ENCODE measurements at places on chromosomes 12 and 14. TPM values are rescaled to one million over a fixed set of nuclear protein-coding genes. Genes with fewer than 3 reads are reported as not detected.

The GALNT16 gene
- 1.4 TPM for polyA plus RNA-seq

The TEDC1 gene
- 5.2 TPM for polyA plus RNA-seq

DNA sequence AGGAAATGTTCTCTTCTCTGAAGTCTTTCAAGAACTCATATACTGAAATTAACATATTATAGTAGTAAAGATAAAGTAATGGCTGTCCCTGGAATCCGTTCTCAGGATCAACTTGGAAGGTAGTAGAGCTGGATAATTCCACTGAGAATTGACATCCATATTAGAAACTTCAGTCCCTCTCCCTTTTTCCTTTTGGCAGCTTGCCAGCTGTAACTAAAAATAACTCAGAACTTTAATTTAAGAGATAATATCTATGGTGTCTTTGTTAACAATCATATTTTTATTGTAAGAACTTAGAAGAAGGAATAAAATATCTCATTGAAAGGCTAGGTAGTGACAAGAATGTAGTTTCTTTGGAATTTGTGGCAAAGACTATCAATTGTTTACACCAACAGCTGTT lies 61.4 kb upstream of the PLEKHA5 start:
- no peak for DNase-seq

DNA sequence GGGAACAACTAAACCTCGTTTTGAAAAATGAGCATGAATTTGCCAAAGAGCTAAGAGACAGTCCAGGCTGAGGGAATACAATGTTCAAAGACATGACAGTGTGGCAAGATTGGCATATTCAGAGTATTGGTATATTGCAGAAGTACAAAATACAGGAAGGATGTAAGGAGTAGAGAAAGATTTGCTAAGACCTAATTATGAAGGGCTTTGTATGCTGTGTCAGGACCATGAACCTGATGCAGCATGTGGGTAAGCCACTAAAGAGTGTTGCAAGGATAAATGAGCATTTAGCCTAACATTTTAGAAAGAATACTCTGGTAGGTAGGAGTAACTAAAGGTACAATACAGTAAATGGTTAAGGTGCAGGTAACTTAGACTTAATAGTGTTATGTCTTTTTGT lies 65.1 kb downstream of the KTN1 start:
- DNase-seq = no peak

- no peak for DNase-seq
These were observed 101.0 kb downstream of the KLRB1 start for GRCh38 chr12:9506746-9507145.

DNA sequence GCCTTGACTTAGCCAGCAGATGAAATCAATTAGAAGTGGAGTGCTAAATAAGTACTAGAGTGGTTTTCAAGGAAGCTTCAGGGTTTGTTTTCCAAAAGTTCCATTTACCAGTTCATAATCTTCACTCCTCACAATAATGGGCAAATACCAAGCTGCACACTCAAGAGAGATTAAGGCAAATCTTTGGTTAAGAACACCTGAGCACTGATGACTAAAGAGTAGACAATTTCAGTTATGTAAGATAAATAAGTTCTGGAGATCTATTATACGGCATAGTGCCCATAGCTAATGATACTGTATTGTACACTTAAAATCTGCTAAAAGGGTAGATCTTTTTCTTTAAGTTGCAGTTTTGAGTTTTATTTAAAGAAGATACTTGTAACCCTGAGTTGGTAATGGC lies 125.0 kb downstream of the ARMH4 start:
- DNase-seq = no peak

Data from psoas muscle (tissue), 8 donors.